ENCODE measurements at places on chromosomes 16 and 17.

DNA sequence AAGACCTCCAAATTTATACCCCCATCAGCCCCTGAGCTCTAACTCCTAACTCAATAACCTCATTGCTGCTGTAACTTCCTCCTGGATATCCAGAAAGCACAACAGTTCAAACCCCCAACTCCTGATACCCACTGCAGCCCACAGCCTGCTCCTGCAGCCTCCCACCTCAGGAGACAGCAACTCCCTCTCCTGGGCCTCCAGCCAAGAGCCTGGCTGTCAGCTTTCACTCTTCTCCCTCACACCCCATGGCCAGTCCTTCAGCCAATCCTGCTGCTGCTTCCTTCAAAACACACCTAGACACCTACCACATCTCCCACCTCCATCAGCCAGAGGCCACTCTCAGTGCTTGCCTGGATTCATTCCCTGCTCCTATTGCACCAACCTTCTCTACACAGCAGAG lies 5.4 kb downstream of the GINS2 start:
- DNase-seq: no peak

DNA sequence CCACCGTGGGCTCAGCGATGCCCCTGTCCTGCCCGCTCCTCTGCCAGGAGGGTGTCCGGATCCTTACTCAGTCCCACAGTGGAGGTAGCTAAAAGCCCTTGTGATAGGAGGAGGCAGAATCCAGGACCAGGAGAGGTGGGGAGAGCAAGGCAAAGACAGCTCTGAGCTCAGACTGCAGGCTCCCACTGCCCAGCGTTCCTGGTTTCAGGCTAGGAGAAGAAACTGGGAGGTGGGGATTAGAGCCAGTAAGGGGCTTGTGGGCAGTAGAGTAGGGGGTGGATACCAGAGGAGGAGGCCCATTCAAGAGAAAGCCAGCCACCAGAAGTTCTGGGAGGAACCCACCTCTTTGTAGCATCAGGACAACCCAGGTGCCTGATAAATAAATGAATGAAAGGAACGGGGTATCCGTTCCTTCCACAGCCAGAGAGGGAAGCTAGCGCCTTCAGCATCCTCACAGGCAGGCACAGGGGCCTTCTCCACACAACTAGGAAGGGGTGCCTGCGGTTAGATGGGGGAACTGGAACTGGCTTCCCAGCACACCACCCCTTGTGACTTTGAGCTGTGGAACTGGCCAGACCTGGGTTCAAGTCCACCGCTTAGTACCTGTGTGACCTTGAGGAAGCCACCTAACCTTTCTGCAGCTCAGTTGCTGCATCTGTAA lies 2.3 kb downstream of the IL21R start:
- DNase-seq: no peak

DNA sequence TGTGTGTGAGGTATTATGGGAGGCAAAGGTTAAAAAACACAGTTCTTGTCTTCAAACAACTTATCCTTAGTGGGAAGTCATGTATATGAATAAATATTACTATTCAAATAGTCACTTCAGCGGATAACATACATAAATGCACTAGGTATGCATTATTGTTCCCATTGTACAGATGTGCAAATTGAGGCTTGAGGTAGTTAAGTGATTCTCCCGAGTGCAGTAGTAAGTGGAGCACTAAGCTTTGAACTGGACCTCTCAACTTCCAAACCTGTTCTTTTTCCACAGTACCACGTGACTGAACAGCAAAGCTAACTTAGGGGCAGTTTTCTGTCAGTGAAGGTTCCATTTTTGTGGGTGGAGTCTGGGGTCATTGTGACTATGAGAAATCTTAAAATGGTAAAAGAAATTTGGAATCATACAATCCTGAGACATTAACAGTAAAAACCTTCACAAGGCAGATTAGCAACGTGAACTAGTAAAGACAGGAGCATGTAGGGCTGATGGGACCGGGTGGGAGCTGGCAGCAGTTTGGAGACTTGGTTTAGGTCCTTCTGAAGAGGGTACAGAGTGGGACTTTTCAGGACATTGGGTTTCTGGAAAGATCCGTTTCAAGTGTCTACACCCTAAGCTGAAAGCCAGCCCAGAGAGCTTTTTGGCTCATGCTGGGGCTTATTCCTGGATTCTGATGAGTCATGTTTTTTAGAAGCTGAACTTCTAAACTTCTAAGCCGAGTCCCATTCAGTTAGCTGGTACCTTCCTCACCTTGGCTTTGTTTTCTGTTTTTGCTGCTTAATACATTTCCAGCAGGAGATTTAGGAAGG lies 204.9 kb downstream of the PRKCA start:
- DNase-seq: no peak

- DNase-seq: no peak
These were observed 84.6 kb upstream of the WSB1 start for GRCh38 chr17:27209316-27209715.

DNA sequence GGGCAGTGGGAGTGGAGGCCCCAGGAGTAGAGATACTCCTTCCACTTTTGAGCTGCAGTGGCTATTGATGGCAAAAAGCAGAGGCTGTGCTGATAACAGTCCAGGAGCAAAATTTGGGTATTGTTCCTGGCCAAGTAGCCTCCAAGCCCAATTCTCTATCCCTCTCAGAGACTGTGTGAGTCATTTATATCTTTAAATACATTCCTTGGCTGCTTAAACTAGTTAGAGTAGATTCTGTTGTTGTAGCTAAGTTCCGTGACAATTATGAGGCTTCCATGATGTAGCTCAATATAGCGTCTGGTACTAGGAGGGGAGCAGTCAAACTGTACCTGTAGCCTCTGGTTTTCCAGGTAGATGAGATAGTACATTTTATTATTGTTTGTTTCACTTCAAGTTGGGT lies 19.9 kb upstream of the UBE2G1 start:
- no peak for DNase-seq

DNA sequence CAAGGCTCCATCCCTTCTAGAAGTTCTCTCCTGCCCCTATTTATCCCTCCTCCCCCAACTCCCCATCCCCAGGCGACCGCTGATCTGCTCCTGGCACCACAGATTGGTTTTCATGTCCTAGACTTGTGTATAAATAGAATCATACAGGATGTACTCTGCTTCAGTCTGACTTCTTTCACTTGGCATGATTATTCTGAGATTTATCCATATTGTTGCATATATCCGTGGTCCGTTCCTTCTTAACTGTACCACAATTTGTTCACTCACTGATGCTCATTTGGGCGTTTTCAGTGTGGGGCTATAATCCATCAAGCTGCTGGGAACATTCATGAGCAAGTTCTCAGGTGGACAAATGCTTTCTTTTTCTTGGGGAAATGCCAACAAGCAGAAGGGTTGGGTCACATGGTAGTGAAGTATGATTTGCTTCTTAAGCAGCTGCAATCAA lies 23.9 kb downstream of the PITPNM3 start:
- DNase-seq: no peak

DNA sequence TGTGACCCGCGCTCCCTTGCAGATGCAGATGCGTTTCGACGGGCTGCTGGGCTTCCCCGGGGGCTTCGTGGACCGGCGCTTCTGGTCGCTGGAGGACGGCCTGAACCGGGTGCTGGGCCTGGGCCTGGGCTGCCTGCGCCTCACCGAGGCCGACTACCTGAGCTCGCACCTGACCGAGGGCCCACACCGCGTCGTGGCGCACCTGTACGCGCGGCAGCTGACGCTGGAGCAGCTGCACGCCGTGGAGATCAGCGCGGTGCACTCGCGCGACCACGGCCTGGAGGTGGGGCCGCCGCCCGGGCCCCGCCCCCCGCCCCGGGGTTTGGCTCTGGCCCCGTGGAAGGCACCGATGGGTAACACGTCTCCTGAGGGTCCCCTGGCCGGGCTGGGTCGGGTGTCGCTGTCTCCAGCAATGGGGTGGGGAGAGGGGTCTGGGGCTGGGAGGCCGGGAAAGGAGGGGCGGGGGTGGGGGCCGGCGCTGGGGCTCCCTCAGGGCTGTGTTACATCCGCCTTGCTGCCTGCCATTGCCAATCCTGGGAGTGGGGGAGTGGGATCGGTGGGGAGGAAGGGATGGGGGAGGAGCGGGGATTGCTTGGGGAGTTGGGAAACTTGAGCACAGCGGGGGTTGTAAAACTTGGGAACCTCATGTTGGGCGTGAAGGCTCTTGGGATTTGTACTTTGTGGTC lies 737 bp downstream of the NUDT16L1 start:
- peak; percentile 34 for DNase-seq

DNA sequence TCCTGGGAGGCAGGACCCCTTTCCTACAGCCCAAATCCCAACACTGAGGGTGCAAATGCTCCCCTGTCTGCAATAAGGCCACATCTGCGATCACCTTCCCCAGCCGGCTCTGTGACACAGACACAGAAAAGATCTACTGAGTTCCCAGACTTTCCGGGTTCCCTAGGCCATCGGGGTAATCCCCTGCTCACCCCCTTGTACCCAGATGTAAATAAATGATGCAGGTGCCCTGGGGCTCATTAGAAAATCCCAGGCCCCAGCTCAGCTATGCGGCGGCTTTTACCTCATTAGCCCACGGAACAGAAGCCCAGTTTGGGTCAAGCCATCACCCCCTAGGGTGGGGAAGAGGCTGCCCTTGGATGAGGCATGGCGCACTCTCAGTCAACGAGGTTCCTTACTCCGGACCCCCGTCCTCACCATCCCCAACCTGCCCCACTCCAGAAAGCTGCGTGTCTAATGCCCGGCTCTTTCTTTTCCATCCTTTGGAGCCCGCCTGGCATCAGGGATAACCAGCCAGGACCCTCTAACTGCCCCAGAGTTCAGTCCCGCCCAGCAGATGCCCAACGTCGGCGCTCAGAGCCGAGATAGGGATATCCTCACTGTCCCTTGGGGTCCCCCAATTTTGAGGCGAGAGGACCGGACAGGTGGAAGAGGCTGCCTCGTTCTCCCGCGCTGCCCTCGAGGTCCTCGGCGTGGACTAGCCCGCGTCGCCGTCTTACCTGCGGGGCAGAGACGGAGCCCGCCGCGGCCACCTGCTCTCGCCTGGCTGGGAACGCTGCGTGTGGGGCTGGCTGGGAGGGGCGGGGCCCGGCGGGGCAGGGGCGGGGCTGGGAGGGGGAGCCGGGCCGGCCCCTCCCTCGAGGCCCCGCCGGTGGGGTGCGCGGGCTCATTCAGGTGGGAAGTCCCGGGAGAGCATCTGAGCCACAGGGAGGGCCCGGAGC lies at the start of gene ZNF385C:
Gene ZNF385C, minus strand, starts transcription at position 783 of the 941 bp plus-strand sequence. CDS start 35,417 bp downstream, outside the sequence.
- DNase-seq: peak; percentile 36

DNA sequence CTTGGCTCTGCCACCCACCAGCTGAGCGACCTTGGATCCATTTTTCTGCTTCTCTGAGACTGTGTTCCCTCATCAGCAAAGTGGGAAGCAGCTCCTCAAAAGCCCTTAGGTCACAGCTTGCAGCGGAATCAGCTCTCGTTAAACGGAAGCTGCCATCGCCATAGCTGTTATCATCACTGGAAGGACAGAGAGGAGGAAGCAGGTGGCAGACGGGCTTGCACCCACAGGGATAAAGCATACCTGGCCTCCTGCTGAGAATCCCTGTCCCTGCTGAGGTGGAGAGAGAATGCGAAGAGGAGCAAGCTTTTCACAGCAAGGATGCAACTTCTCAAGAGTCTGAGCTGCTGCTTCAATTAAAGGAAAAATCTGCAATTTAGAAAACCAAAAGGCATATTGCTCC lies 106.6 kb downstream of the CLEC16A start:
- peak; percentile 70 for DNase-seq

- peak; percentile 7 for DNase-seq
These were observed 11.7 kb upstream of the LLGL1 start for GRCh38 chr17:18213666-18214270.

- DNase-seq: no peak
These were observed 238.9 kb upstream of the NLRP1 start for GRCh38 chr17:5823219-5823618.

- no peak for DNase-seq
These were observed 16.7 kb upstream of the KCNJ12 start for GRCh38 chr17:21359483-21359840.

GRCh38 chr17:77086433-77087010 lies 54.2 kb upstream of the SEC14L1 start:
- DNase-seq: peak; percentile 66

DNA sequence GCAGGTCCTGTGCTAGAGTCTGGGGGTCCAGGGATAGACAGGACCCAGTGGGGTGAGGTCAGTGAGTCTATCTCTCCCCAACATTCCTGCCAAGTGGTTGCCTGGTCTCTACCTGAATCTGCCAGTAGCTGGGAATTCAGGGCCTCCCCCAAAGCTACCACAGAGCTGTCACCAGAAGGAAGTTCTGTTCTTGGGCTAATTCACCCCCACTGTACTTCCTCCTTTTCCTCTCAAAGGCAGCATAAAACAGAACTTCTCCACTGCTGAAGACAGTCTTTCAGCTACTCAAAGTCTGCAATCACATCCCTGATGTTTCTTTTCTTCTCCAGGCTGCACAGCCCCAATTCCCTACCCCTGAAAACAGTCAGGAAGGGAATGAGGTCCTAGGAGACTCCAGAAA lies 8.7 kb downstream of the CAMTA2 start:
- DNase-seq: peak; percentile 81

GRCh38 chr16:69581297-69581696 lies 15.5 kb downstream of the NFAT5 start:
- no peak for DNase-seq

GRCh38 chr17:49198211-49198610 lies 12.2 kb downstream of the GNGT2 start:
- no peak for DNase-seq

- DNase-seq: no peak
These were observed 18.1 kb upstream of the ICAM2 start for GRCh38 chr17:64038331-64039105.

- DNase-seq: no peak
These were observed 6.8 kb downstream of the PIEZO1 start for GRCh38 chr16:88778271-88778525.

GRCh38 chr16:20247076-20247475 lies 80.2 kb downstream of the GP2 start:
- DNase-seq: no peak
